ENCODE measurements at places on chromosomes 5 and 9. TPM values are rescaled to one million over a fixed set of nuclear protein-coding genes. Genes with fewer than 3 reads are reported as not detected.
A peak's percentile ranks its signal among the peaks of the same experiment; 100 is the strongest.

KIF4B gene
- 0.18 TPM for total RNA-seq

CBY3 gene
- total RNA-seq: 0.64 TPM

ELAVL2 gene
- 238 TPM for total RNA-seq

RANBP6 gene
- 52.1 TPM for total RNA-seq

DNA sequence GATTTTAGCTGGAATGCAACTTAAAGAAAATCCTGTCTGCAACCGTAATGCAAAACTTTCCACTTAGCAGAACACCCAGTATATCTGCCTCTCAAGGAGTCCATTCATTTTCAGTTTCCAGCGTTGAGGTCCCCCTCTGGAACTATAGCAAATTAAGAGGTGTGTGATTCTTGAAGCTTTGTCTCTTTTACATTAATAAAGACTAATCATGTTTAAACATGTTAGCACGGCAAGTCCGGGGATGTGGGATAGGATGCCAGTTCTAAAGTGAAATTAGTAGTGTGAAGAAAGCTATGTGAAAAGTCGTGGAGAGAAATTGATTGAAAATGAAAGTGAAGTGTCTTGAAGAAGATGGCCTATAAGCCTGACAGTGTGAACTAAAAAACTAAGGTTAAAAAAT, 429.1 kb downstream of the NR2F1-AS1 start:
- no peak for DNase-seq

DNA sequence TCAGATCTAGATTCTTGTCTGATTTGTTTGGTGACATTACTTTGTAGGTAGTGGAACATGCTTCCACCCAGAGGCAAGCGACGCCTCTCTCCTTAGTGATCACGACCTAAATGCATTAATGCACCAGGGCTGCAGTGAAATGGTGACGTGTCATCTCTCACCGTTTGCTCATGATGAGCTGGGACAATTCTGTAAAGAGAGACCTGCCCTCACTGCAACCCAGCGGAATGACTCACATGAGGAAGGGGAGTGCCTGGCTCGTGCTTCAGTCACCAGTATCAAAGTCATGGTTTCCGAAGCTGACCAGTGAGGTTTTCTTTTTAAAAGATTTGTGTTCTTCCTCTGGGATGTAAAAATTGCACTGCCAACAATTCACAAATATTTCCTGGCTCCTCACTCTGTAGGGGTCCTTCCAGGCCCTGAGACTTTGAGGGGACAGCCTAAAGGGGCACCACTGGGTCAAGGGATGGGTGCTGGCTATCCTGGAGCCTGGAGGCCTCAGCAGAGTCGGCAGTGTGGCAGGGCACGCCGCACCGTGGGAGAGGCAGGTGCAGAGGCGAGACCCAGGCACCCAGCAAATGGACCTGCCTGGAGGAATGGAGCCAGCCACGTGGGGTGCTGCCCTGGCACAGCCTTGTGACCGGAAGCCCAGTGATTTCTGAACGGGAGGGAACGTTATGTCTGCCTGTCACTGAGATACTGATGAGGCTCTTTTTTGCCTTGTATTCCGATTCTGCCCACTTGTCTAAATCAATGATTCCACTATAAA, 17.3 kb downstream of the QSOX2 start:
- peak; percentile 53 for DNase-seq

DNA sequence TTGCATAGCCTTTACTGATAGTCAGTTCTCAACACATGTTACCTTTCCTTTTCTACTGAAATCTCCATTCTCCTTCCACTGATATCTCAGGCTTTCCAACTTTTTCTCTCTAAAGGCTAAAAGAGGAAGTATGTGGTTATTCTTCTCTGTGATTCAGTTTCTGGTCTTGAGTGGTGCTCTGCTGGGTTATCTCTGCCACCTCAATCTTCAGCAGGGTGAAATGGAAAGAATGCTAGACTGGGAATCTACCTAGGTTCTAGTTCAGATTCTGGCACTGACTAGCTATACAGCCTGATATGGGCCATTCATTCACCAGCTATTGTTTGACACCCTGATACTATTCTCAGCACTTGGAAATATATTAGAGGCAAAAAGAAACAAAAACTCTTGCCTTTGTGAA, 124.9 kb upstream of the GRIA1 start:
- no peak for DNase-seq

- DNase-seq: no peak
Observed at GRCh38 chr5:132462856-132463745, 27.5 kb downstream of the IRF1 start.

- no peak for DNase-seq
Observed at GRCh38 chr9:79301085-79301484, 270.7 kb upstream of the TLE4 start.

GRCh38 chr9:73655363-73655762, 503.7 kb downstream of the ANXA1 start:
- no peak for DNase-seq

GRCh38 chr5:67897431-67897830, 318.1 kb upstream of the PIK3R1 start:
- no peak for DNase-seq

- no peak for DNase-seq
Observed at GRCh38 chr5:40378396-40379177, 301.1 kb upstream of the PTGER4 start.

GRCh38 chr5:67910546-67910945, 305.0 kb upstream of the PIK3R1 start:
- no peak for DNase-seq

DNA sequence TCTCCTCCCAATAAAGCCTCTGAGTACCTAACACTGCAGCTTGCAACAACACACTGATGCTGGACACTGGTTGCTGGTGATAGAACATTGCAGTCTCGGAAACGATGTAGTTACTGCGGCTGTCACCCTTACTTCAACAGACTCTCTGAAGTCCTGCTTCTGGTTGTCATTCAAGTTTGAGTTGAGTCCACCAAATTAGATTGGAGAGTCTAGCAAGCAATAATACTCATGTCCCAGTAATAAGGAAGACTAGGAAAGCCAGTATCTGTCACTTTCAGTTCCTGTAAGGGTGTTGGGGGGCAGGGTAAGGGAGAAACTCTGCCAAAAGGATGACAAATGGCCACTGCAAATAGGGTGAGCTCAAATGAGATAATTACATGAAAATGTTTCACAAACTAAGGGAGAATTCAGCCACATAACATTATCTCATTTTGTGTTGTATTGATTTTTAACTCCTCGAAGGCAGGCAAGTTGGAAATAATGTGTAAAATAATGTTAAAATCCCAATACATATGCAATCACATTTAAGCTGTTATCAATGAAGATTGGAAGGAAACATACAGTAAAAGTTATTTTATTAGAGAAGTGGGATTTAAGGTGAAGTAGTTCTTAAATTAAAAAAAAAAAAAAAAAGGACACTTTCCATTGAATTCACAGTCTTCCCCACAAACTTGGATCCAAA, 849 bp upstream of the IFT74 start:
- DNase-seq: no peak

DNA sequence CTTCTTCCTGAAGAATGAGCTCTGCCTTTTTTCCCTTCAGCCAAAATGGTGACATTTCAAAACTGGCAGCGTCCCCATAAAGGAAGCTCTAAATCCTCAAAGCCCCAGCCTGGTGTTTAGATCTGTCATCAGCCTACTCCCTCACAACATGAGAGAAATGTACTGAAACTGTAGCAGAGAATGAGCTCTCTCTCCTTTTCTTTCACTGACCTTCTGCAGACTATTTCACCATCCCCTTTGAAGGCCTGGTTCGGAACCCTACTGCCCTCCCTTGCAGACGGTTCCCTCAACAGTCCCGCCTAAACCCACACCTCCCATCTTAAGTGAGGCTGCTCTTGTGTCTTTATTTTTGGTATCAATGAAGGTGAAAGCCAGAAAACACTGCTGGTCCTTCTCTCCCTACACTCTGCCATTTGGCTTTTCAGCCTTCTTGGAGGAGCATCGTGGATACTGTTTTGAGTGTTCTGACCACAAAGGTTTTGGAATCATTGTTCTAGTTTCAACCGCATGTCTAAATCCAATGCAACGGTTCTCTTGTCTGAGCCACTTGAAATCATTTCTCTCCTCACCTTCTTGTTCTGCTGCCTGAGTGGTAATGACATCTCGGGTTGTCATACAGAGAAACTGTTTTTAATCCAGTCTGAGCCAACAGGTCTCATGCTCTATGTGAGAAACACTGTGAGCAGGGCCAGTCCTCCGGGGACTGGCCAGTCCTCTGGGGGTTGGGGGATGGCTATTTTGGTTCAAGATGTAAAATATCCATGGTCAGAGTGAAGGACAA, 39.0 kb downstream of the ITK start:
- peak; percentile 16 for DNase-seq

DNA sequence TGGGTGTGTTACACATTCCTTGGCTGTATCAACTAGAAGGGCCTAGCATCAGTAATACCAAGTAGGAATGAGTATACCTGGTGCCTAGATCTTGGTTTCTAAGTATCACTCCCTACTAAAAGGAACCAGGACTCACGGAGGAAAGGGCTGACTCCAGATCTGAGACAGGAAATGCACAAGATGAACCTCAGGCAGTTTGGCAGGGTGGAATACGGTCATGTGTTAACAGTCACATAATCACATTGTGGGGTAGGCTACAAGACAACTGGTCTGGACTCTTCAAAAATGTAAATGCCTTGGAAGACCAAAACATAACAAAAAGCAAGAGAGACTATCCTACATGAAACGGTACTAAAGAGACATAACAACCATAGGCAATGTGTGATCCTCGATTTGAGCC, 158.8 kb downstream of the CRB2 start:
- no peak for DNase-seq

- no peak for DNase-seq
Observed at GRCh38 chr5:10251405-10251804, 1.3 kb downstream of the CCT5 start.

All from cerebellum (tissue), 4 donors.